ENCODE measurements at places on chromosomes 12 and 14.

GRCh38 chr14:101891471-101891870, 72.9 kb upstream of the DYNC1H1 start:
- no peak for DNase-seq

GRCh38 chr12:75759196-75759595, 247.8 kb upstream of the KRR1 start:
- DNase-seq = no peak

DNA sequence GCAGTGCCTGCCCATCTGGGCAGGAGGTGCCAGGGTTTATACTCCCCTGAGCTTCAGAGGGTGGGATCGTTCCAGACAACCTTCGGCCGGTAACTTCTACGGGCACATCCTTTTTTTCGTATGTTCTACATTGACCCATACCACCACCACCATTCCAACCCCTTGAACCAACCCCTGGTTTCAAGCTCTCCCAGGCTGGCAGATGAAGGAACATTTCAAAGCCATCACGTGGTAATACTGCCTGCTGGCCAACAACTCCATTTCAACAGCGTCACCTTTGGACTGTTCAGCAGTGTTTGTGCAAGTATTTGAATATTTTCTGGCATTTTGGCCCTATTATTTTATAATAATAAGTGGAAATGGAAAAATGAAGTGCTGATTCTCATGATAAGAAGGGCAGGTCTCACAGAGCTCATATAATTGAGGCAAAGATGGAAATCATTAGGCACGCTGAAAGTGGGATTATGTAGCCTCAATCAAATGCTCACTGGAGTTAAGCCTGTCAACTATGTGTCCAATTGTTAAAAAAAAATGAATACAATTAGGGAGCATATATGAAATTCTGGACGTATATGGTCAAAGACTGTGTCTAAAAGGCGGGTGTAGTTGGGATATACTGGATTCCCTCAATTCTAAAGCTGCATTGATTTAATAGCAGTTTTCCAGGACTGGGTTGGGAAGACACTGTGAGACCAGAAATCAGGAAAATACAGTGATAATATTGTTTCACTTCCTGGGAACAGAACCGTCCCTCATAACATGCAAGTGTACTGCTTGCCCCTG, 162.1 kb downstream of the ZFP36L1 start:
- no peak for DNase-seq

- peak; percentile 74 for DNase-seq
Observed at GRCh38 chr12:575948-576614, 87.2 kb downstream of the NINJ2 start.

GRCh38 chr12:38555620-38556591, 239.3 kb downstream of the ALG10B start:
- DNase-seq = no peak

GRCh38 chr14:97796511-97796910, 999.3 kb downstream of the VRK1 start:
- no peak for DNase-seq

- DNase-seq = no peak
Observed at GRCh38 chr12:92439420-92439805, 263.4 kb upstream of the PLEKHG7 start.

DNA sequence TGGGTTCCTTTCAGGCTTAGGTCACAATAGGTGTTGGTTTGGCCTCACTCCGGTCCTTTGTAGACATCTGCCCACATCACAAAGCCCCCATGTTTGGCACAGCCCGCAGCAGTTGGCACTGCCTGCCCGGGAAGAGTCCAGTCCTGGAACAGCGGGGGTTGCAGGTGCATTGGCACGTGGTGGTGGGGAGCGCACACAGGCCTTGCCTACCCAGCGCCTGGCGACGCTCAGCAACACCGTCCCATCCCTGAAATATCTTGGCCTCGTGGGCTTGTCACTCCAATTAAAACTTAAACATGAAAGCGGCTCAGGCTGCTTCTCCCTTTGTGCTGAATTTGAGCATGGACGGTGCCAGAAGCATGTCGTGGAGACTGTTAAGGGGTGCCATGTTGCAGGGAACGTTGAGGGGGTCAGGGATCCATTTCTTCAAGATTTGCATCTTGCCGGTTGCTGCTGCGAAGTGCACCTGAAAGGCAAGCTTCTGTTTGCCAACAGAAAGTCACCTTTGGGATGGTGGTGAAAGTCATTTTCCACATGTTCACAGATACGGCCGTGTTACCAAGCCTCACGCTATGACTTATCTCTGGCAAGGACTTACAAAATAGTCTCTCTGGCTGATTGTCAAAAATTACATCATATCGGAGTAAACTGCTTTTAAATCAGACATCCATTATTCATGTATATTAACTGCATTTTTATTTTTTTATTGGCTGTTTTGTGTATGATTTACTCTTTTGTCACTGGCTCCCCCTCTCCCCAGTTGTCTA, 91.5 kb downstream of the FBXW8 start:
- DNase-seq = no peak

DNA sequence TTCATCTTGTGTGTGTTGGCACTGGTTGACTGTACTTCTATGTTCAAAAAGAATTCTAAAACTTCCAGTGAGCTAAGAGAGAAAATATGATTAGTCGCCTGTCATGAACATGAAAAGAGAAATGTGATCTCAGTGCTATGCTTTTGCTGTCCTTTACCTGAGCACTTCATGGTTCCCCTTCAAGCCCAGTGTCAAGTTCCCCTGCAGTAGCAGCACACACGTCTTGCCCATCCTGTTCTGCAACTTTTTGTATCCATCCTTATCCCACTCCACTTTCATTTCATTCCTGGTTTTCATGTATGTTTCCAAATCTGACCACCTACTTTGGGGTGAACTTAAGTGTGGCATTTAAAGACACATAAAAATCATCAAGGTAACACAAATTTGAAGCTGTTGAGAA, 848.0 kb upstream of the USP15 start:
- no peak for DNase-seq

- no peak for DNase-seq
Observed at GRCh38 chr12:73719223-73719622, 818.4 kb upstream of the ATXN7L3B start.

DNA sequence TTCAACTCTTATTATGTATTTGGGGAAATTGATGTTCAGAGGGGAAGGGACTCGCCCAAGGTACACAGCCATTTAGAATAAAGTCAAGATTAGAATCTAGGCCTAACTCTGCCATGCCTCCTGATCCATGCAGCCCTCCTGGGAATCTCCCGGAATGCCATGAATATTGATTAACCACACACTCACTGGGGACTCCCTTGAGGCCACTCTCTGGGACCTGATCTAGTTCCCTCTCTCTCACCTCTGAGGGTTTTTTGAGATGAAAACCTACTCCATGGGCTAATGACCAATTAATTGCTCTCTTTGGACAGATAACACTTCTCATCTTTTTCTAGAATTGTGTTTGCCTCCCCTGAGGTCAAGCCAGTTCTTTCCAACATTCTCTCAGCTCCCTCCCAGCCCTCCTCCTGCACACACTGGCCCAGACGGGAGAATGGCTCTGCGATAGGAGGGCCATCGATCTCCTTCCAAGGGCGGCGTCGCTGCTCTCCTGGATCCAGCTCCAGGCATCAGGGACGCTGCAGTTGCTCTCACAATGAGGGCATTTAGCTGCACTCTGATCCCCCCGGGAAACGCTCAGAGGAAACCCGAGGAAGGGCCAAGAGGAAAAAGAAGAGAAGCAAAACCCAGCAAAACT, 22.6 kb downstream of the WSCD2 start:
- no peak for DNase-seq

GRCh38 chr12:25308756-25309155, 58.0 kb upstream of the KRAS start:
- DNase-seq = no peak

DNA sequence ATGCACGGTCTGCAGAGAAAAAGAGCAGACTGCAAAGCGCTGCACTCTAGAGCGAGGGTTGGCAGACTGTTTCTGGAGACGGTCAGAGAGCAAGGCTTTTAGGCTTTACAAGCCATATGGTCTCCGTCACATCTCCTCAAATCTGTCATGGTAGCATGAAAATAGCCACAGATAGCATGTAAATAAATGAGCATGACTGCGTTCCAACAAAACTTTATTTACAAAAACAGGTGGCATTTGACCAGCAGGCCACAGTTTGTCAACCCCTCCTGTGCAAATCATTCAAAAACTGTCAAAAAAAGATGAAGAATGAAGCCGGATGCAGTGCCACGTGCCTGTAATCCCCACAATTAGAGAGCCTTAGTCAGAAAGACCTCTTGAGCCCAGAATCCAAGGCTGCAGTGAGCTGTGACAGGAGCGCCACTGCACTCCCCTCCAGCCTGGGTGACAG, 18.9 kb downstream of the SYNE3 start:
- DNase-seq = no peak

- DNase-seq = no peak
Observed at GRCh38 chr14:75711105-75711795, 50.2 kb downstream of the TTLL5 start.

- DNase-seq = no peak
Observed at GRCh38 chr14:84477996-84478395, 1051.9 kb upstream of the FLRT2 start.

DNA sequence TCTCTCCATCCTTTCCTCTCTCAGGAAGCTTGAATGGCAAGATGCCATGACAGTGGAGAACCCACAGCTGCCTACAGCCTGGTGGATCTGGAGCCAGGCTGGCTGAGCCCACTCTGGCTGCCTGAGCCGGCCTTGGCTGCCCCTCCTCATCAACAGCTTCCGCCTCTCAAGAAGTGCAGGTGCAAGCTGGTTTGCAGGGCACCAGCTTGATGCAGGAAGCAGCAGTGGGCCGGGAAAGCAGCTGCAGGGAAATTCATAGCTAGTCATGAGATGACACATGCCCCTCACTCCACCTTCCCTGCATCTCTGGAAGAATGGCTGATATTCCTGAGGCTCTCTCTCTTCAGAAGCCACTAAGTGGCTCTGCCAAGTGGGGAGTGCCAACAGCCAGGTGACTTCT, 289.1 kb downstream of the RPS29 start:
- DNase-seq = no peak

DNA sequence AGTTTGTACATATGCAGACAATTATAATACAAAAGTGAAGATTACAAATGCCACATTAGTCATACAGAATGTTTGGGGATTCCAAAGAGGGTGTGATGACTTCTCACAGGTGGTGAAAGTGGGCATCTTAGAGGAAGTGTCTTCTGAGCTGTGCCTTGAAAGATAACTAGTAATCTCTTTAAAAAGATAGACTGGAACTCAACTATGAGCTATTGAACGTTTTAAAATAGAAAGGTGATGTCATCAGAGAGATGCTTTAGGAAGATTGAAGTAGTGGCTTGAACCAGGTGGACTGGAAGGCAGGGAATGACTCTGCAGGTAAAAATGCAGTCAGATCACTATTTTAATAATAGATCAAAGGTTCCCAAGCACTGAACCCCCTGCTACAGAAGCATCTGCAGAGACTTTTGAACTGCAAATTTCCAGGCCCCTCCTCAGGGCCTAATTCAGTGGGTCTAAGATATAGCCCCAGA, 50.3 kb downstream of the SYT1 start:
- no peak for DNase-seq

DNA sequence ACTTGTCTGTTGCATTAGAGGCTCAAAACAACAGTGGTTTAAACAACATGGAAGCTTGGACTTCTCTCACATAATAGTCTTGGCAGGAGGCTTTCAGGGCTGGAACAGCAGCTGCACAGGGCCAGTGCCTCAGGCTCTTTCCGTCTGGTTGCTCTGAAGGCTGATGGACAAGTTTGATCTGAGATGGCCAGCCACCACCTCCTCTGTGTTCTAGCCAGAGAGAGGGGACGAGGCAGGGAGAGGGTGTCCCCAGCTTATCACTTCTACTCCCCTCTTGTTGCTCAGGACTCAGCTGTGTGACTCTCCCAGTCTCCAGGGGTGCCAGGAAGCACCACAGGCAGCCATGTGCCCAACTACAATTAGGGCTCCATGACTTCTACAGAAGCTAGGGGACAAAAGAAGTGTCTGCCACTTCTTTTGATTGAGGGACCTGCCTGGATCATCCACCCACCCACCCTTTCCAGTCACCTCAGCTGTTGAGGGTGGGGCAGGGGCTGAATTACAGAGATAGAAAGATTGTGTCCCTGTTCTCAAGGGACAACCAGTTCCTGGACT, 46.6 kb downstream of the SMIM41 start:
- DNase-seq = no peak

- no peak for DNase-seq
Observed at GRCh38 chr12:77925536-77926108, 94.9 kb downstream of the NAV3 start.
